ENCODE measurements at places on chromosomes 3 and 15.

- DNase-seq, result no peak
Measured at GRCh38 chr3:138213398-138214085, 26.4 kb downstream of the ARMC8 start.

- no peak for DNase-seq
Measured at GRCh38 chr3:157029365-157029790, 130.6 kb downstream of the CCNL1 start.

DNA sequence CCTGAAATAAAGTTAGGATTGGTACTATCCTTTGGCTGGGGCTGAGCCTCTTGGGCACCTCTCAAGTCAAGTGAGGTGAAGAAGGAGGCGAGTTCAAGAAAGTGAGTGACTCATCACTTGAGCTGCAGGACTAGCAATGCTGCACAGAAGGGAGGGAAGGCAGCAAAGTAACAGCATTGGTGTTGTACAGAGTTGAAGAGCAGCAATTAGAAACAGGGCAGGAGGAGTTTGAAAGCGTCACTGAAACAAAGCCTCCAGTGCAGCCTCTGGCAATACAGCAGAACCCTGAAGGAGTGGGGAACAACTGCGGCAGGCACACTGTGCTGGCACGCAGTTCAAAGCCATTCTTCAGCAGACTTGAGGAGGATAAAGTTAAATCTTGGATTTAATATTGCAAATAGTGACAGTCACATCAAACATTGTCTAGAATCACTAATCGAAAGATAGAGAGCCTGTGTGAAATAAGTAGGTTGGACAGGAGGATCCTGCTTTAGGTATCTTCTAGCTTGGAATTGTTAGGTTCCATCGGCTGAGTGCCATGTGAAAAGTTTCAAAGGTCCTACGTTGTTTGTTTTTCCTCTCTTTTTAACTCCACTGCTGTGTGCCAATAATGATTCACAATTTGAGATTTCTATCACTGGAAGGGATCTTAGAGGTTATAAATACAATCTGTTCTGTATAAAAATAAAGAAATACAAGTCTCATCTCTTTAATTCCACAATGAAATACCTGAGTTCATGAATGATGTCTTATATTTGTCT, 479.8 kb downstream of the NAALADL2 start:
- no peak for DNase-seq

DNA sequence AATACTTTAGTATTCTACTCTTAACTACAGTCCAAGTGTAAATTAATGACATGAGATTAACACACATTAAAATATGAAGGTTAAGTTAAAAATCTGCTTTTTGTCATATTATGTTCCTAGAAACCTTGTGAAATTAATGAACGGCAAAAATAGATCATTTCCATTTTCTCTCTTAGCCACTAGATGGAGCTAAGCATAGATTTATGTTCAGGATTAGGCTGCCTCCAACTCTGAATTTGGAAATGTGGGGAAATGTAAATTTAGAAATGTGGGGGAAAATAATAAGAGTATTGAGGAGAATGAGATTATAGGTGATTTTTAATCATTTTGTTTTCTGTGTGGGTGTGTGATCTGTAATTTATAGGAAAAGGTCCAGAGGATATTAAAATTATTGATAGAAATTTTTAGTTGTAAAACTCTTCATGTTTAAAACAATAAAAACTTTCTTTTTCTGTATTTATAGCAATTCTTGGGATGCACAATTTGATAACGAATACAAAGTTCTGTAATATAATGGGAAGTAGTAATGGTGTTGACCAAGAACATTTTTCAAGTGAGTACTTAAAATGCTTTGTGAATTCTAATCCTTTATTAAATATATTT, 59.2 kb downstream of the TMOD3 start:
- DNase-seq, result no peak

DNA sequence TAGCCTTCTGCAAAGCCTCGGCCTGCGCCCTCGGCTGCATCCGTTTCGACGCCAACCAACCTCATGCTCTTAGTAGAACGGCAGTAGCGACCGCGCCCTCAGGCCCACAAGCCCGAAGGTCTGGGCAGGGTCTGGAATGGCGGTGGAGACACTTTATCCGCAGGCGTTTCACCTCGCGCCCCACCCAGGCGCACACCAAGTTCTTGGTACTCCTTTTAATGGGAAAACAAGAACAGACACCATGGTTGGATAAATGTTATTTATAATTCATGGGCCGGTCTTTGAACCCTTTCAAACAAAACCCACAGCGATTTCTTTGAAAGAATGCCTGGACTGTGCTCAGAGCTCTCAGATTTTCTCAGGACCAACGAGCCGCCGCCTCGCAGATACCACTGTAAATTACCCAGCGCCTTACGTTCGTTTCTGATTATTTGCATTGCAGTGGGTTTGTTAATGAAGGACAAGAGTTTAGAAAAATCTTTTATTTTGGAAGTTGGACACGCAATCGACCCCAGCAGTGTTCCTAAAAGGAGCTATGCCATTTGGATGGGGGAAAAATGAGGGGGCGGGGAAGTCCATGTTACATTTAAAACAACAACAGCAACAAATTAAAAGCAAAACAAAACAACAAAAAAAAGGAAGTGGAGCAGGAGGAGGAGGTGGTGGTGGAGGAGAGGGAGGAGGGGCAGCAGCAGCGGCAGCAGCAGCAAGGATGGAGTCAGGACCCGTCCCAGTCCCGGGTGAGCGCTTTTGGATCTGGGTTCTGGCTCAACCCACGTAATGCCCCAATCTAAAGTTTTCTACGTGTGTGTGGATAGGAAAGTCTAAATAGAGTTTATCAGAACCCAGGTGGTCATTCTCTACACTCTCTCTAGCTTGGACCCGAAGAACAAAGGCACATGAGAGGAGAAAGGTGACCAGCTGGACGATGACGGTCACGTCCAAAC, 993 bp upstream of the ISL2 start:
- DNase-seq, result no peak

DNA sequence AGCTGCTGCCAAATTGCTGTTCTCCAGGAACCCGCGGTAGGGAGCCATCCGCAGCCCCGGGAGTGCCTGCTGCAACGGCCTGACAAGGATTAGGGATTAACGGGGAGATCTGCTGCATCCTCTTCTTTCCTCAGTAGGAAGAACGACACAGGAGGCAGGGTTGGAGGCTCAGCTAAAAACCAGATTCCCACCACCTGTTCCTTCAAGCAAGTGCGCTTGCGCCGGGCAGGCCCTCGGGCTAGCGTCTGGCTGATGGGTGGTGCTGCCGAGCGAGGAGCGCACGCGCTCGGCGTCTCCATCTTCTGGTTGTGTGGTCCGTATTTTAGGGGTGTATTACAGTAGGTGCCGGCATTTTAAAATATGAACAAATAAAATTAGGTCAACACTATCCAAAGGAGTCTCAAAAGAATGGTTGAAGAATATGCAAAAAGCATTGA, 25.4 kb upstream of the SLC25A26 start:
- DNase-seq, result no peak

- no peak for DNase-seq
Measured at GRCh38 chr15:60001610-60002527, 2.2 kb upstream of the FOXB1 start.

- DNase-seq, result no peak
Measured at GRCh38 chr3:11382146-11382745, 110.0 kb downstream of the ATG7 start.

GRCh38 chr3:156160647-156161046, 40.3 kb downstream of the KCNAB1 start:
- DNase-seq, result no peak

- DNase-seq, result no peak
Measured at GRCh38 chr3:158950178-158950901, 148.5 kb downstream of the MFSD1 start.

GRCh38 chr3:46960081-46960701, 16.4 kb downstream of the CCDC12 start:
- no peak for DNase-seq

DNA sequence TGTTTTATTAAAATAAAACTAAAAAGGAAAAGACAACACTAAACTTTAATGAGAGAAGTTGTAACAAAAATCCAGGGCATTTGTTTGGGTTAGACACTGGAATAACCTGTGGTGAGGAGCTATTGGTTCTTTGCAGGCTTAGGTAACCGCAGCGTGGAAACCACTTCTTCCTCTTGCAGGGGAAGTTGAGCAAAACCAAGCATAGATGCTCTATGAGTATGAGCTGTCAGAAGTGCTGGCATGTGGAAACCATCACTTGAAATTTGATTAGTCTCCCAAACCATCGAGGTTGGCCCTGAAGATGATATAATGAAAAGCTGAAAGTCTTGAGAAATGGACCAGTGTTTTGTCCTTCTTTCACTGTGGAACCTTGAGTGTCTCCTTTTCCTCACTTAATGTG, 127.1 kb upstream of the RBMS3 start:
- DNase-seq, result no peak

DNA sequence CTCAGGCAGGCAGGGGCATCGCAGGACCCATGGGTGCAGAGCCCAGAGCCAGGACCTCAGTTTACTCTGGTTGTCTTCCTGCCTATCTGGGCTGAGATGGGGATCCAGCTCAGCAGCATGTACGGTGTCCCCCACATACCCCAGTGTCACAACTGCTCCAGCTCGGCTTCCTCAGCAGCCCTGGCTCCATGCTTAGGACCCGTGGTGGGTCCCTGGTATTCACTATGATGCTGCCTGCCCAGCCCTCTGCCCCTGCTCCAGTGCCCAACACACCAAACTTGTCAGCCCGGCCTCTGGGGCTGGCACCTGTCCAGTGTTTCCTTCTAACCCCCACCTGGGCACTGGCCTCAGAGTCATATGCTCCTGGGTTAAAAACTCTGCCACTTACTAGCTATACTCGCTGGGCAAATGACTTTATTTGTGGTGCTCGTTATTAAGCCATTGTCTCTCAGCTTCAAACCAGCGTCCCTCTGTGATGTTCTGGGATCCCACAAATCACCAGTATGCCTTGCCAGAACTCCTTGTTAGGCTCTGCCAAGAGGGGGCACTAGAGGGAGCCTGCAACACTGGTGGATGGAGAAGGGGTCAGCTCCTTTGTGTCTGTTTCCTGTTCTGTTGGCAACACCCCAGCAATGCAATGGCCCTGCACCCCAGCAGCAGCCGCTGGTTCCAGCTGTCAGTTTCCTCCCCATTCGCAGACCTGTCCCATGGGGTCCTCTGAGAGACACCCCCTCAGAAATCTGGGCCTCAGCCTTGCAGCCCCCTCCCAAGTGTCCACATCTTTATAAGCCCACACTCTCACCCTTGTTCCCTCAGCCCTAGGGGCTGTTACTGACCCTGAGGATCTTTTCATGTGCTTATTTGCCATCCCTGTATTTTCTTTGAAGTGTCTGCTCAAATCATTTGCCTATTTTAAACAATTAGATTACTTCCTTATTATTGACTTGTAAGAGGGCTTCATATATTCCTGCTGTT, 24.1 kb upstream of the MRPS22 start:
- DNase-seq, result no peak

DNA sequence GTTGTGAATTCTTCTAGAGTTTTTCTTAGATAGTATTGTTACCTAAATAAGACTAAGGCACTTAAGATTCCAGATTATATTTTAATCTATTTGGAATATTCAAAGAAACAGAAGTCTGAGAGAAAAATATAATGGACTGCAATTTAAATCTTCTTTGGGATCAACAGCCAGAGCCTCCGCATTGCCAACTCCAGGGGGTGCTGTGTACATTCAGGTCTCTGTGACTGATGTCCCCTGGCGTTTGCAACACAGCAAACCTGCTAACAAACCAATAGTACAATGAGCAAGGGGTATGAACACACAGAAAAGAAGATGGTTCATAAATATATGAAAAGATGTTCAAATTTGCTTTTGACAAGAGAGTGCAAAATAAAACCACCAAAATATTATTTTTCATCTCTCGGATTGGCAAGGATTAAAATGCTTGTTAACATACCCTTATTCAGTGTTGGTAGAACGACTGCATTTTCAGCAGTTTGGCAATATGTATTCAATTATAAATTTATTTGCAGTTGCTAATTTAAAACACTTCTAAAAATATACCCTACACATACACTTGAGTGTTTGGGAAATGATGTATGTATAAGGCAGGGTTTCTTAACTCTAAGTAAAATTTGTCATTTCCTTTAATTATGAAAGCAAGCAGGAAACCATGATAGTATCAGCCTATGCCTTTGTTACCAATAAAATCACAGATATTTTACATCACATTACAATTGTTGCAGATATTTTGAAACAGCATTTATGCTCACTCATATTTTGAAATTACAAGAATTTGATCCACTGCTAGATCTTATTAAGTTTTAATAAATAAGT, 16.1 kb upstream of the TM4SF1 start:
- no peak for DNase-seq

DNA sequence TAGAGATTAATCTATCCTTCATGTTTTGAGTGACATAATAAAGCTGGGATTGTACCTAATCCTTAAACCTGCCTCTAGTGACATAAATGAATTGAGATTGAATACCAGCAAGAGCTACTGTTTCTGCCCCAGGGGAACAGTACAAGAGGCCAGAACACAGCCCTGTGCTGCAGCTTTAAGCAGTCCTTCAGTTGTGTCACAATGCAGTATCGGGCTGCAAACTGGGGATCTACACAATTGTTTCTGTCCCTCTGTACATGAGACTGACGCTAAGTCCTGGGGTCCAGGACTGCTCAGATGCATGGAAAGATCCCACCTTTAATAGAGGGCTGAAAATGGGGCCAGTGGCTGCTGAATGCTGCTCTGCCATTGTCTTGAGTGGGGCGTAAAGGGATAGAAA, 87.5 kb downstream of the MINAR1 start:
- DNase-seq, result no peak

- DNase-seq, result no peak
Measured at GRCh38 chr15:60399931-60400330, 2.1 kb upstream of the ANXA2 start.

DNA sequence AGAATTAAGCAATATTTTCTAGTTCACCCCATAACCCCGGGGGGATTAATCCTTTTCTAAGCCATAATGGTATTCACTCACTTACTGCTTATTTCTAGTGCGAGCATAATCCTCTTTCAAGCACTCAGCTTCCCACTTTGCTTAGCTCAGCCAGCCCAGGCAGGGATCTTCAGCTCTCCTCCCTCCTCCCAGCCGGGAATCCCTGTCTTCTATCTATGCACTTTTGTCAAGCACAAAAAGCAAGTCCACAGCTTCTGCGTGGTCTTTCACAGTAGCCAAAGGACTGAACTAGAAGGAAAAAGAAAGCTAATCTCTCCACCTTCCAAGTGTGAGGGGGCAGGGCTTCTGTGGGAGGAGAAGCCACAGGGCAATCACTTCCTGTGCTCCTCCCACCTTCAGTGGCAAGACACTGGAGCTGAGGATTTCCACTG, 62.8 kb downstream of the PEX5L start:
- no peak for DNase-seq

All from activated CD4-positive, alpha-beta T cell treated with anti-CD3 and anti-CD28 coated beads for 1 hour (primary cell).